Urinary bladder (tissue), 4 donors: ENCODE measurements at places on chromosomes 2 and 18.

DNA sequence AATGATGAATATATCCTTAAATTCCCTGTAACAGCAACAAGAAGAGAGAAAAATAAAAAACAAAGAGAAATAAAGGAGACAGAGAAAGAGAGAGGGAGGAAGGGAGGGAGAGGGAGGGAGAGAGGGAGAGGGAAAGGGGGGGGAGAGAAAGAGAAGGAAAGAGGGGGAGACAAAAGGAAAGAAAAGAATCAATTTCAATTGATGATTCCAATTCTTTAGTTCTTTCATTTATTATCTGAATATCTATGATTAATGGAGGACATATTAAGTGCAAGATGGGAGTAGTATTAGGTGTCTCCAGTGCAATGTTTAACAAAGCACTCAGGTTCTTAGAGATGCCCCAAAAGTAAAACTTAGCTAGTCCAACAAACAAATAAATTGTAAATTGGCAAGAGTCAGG lies 97.2 kb upstream of the DPP10 start:
- DNase-seq: no peak

GRCh38 chr2:233498126-233498525 lies 68.5 kb downstream of the USP40 start:
- no peak for DNase-seq

- no peak for DNase-seq
These were observed 31.6 kb upstream of the SNORC start for GRCh38 chr2:232838406-232838874.

DNA sequence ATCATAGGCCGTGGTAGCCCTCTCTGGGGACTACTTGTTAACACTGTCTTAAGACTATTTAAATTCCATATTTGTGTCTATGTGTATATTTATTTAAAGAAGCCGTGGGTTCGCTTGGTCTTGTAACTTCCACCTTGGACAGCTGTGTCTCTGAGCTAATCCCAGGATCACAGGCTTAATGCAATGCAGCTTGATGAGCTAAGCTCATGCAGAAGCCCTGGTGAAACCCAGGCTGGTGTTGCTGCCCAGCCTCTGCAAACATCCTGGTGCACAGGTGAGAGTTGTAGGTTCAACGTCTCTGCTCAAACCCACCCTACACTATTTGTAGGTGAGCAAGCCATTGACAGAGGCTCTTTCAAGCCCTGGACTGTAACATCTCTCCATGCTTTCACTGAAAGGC lies 211.8 kb downstream of the FAM210A start:
- no peak for DNase-seq

GRCh38 chr2:45102579-45103117 lies 93.4 kb upstream of the SIX2 start:
- no peak for DNase-seq

GRCh38 chr2:201132518-201132917 lies 16.6 kb downstream of the CFLAR start:
- no peak for DNase-seq

DNA sequence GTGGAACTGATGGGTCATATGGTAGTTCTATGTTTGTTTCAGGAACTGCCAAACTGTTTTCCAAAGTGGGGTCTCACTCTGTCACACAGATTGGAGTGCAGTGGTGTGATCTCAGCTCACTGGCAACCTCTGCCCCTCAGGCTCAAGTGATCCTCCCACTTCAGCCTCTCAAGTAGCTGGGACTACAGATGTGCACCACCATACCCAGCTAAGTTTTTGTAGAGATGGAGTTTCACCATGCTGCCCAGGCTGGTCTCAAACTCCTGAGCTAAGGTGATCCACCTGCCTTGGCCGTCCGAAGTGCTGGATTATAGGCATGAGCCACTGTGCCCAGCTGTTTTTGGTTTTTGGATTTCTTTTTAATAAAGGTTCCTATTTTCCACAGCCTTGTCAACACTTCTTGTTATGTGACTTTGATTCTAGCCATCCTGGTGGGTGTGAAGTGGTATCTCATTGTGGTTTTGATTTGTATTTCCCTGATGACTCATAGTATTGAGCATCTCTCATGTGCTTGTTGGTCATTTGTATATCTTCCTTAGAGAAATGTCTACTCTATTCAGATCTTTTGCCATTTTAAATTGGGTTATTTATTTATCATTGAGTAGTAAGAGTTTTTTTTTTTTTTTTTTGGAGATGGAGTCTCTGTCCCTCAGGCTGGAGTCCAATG lies 22.8 kb downstream of the NPC1 start:
- DNase-seq: no peak

GRCh38 chr18:55925772-55926171 lies 337.8 kb upstream of the TCF4 start:
- DNase-seq: no peak

- DNase-seq: no peak
These were observed 240.2 kb upstream of the SLC14A2 start for GRCh38 chr18:45374878-45375630.

GRCh38 chr2:37357069-37357468 lies 12.6 kb downstream of the QPCT start:
- DNase-seq: no peak

DNA sequence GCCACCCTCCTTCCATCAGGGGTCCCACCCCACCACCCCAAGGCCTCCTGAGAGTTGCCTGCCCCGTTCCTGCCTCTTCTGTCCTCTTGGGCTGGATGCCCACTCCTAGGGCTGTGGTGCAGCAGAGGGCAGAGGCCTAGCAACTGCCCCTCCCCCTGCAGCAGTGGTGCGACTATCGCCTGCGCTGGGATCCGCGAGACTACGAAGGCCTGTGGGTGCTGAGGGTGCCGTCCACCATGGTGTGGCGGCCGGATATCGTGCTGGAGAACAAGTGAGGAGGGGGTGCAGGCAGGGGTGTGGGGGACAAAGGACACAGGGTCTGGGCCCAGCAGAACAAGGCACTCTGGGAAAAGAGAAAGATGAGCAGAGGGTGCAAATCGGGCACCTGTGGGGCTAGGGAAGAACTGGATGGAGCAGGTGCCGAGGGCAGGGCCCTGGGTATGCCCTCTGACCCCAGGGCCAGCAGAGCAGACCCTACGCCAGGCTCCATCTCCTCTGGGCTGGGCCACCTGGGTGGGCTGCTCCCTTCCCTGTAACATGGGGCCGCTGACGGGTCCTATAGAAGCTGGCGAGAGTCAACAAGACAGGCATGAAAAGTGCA lies 1.0 kb downstream of the CHRNG start:
- DNase-seq: no peak

DNA sequence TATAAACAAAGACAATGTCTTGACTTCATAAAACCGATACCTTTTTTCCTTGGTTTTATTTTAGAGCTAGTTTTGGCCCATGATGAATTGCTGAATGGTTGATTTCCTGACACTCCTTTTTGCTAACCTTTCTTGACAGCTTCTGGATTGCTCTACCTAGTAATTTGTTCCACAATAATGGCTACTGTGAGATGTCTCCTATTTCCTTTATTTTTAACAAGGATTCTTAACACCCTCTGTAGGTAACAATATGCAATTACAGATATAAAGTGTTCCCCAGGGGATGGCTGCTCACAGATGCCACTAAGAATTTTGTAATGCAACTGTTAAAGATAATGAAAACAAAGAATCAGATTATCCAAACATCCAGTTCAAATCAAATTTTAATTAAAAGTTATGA lies 100.8 kb upstream of the ATP5MC3 start:
- DNase-seq: no peak

- no peak for DNase-seq
These were observed 206.8 kb downstream of the TXNL1 start for GRCh38 chr18:56431551-56431950.

DNA sequence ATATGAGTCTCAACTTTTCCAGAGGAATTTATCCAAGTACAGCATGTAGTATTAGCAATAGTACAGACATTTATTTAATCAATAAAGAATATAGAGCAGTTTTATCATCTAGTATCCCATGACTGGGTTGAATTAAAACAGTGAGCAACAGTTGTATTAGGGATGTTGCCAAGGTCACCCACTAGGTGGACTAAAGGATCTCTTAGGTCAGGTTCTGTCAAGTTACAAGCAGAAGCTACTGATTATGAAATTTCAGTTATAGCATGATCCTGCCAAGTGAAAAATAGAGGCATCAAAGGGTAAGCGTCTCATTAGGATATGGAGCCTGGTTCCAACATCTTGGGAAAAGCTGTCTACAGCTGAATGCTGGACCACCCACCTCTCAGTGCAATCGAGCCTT lies 52.1 kb upstream of the LAPTM4A start:
- no peak for DNase-seq

DNA sequence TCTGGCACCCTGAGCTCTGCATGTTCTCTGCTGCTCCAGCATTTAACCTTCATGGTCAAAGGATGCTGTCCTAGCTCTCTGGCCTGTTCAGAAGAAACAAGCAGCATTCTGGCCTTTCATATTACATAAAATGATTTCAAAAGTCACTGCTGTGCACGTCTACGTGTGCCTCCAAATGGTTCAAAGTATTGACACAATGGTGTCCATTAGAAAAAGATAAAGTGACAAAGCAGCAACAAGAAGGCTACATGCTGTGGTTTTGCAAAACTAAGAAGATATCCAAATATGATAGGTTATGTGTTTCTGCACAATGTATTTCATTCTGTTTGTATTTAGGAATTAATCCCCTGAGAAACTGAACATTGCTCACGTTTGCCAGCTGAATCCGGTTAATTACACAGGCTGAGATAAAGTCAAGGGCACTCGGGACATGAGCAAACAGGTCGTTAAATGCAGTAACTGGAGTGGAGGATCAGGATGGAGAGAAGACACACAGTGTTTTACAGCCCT lies 258.5 kb downstream of the DOK6 start:
- DNase-seq: no peak

DNA sequence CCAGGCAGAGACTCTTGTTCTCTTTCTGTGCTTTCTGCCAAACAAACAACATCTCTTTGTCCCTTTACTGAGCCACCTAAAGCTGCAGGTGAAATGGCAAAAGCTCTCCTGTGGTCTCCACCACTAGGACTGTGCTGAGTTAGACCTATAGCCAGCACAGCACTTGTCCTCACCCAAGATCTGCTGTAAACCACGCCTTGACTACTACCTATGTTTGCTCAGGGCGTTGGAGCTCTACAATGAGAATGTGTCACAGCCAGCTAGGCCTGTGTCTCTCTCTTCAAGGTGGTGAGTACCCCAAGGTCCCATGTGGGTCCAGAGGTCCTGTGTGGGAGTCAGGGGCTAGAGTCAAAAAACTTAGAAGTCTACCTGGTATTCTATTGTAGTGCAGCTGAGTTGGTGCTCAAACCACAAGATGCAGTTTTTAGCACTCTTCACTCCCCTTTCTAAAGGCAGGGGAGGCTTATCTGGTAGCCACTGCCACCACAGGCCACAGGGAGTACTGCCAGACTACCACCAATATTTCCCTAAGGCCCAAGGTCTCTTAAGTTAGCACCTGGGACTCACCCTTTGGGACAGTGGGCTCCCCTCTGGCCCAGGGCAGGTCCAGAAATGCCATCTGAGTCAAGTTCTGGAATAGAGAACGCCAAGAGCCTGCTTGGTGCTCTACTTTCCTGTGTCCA lies 96.8 kb upstream of the RPRM start:
- DNase-seq: no peak

GRCh38 chr2:138329591-138329990 lies 172.0 kb upstream of the SPOPL start:
- no peak for DNase-seq

GRCh38 chr18:79945118-79946042 lies 6.1 kb downstream of the SLC66A2 start:
- DNase-seq: no peak
